ENCODE measurements at places on chromosomes 16 and 17. TPM values are rescaled to one million over a fixed set of nuclear protein-coding genes. Genes with fewer than 3 reads are reported as not detected.

CCDC78 gene
- 6.3 TPM for total RNA-seq

CD300H gene
- total RNA-seq = 0.27 TPM

FOXJ1 gene
- total RNA-seq = 0.76 TPM

KRT36 gene
- not detected for total RNA-seq

ZNF205 gene
- total RNA-seq = 14.4 TPM

RTN4RL1 gene
- 12.8 TPM for total RNA-seq

TOM1L1 gene
- total RNA-seq = 36.0 TPM

GP1BA gene
- not detected for total RNA-seq

ITGA3 gene
- total RNA-seq = 396 TPM

ERN1 gene
- total RNA-seq = 3.6 TPM

UNC13D gene
- total RNA-seq = 5.0 TPM

LDAF1 gene
- 17.2 TPM for total RNA-seq

ZPBP2 gene
- not detected for total RNA-seq

CYGB gene
- 1.6 TPM for total RNA-seq

CSF3 gene
- total RNA-seq = 0.70 TPM

MT4 gene
- total RNA-seq = not detected

SRCIN1 gene
- 2.7 TPM for total RNA-seq

RBFOX1 gene
- total RNA-seq = not detected

All from A549 treated with Hydrocortisone at 1 μM for 4 hours (cell line).